Smooth muscle cell of the brain vasculature (primary cell): ENCODE measurements at places on chromosomes 12 and 14.

GRCh38 chr12:107229827-107230226 lies 136.5 kb upstream of the CRY1 start:
- DNase-seq = no peak

DNA sequence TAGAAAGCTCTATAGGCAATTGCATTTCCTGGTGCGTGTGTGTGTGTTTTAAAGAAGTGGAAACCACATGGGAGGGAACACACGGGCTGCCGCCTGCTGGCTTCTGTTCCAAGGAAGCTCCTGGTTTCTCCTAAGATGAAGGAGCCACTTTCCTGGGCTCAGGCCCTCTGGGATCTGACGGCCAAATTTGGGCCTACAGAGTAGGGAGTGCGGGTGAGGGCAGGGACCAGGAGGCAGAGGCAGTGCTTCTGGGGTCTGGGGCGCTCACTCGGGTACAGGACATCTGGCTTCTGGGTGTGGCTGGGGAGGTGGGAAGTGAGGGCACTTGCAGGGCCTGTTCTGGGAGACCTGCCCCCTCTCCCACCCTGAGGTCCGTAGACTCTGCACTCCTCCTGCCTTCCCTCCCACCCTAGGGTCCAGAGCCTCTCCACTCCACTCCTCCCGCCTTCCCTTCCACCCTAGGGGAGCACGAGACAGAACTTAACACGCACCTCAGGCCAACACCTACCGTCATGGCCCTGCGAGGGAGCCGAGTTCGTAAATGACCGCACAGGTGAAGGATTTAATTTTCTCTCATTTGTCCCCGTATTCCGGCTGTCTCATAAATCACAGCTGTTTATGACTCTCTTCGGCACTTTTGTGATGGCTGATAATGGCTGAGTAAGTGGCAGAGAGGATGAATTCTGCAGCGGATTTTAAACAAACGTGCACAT lies 127.7 kb downstream of the KIF26A start:
- no peak for DNase-seq

DNA sequence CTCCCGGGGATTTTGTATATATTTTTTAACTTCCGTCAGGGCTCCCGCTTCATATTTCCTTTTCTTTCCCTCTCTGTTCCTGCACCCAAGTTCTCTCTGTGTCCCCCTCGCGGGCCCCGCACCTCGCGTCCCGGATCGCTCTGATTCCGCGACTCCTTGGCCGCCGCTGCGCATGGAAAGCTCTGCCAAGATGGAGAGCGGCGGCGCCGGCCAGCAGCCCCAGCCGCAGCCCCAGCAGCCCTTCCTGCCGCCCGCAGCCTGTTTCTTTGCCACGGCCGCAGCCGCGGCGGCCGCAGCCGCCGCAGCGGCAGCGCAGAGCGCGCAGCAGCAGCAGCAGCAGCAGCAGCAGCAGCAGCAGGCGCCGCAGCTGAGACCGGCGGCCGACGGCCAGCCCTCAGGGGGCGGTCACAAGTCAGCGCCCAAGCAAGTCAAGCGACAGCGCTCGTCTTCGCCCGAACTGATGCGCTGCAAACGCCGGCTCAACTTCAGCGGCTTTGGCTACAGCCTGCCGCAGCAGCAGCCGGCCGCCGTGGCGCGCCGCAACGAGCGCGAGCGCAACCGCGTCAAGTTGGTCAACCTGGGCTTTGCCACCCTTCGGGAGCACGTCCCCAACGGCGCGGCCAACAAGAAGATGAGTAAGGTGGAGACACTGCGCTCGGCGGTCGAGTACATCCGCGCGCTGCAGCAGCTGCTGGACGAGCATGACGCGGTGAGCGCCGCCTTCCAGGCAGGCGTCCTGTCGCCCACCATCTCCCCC lies 777 bp downstream of the ASCL1 start:
- no peak for DNase-seq

GRCh38 chr12:53414756-53415417 lies 8.8 kb upstream of the AMHR2 start:
- DNase-seq = no peak

DNA sequence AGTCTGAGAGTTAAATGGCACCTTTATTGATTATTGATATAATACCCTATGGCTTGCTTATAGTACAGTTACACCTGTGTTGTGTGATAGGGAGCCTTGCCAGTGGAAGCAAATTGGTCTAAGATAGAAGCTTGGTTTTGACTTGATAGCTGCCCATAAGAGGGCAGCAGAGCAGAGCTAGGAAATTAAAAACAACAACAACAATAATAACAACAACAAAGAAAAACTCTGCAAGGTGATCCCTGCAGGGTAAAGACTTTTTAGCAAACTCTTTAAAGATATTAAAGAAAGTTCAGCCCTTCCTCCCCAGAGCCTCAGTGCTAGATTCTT lies 18.0 kb upstream of the RNASE10 start:
- no peak for DNase-seq

DNA sequence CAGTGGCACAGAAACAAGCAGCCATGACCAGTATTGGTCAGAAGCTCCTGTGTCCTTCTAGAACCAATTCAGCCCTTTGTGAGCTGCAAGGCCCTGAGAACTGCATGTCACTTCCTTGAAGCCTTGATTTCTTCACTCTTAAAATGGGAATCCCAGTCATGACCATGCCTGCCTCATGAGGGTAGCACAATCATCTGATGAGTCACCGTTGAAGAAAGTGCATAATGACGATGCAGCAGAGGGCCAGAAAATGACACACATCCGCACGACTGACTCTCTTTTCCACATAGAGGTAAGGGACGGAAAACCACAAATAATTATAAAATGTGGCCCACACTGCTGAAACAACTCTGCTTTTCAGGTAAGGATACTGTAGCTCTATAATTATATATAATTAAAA lies 777.4 kb downstream of the BCL11B start:
- DNase-seq = no peak

- DNase-seq = no peak
Measured at GRCh38 chr12:6277982-6278438, 32.5 kb upstream of the PLEKHG6 start.

DNA sequence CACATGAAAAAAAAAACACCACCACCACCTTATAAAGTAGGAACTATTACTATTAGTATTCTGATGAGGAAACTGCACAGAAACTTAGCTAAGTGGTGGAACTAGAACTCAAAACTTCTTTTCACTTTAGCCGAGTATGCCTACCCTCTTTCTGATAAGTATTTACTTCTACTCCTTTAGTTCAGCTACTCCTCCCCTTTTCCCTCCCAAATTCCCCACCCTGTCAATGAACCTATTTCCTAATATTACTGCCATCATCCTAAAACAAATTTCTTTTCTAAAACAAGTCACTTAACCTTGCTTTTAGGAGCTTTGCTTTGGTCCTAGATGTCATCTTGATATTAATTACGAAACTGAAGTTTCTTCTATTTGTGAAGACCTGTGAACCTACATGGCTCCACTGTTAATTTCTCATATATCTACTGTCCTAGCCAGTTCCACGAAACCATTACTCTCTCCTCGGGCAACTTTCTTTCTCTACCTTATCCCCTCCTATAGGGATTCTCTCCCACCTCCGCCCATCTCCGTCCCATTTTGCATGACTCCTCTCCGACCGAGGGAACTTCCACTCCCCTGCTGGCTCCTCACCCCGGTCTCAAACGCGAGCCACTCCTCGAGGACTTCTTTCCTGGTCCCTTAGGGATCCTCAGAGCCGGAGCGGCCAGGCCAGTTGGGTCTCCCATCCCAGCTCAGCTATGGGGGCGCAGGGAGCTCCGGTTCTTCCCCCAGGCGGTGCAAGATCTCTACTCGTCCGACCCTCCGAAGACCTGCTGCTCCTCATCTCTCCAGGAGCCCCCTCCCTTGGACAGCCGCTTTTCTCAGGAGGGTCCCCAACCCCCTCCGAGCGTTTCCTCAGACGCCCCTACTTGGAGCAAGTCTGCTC lies 1.1 kb downstream of the NUMB start:
- DNase-seq = no peak

DNA sequence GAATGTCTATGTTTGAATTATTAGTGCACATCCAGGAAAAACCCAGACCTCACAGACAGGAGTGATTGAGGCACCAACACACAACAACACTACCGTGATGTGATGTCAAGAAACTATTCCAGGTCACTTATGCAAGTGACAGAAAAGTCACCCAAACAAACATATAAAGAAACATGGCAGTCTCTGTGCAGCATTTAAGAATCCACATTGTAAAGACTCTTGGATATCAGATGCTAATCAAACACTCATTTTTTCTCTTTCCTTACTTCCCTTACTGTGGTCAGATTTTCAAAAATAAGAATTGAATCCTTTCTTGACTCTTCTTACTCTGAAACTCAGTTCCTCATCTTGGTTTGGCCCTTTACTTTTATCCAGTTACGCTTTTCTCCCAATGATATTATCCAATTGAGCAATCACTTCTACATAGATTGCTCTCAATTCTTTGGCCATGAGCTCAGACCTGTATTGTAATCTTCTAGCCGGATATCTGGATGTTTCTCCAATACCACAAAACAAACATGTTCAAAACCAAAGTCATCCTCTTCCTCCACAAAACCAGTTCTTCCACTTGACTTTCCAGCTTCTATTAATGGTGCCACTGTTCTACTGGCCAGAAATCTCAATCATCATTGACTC lies 115.4 kb downstream of the DUSP6 start:
- no peak for DNase-seq

DNA sequence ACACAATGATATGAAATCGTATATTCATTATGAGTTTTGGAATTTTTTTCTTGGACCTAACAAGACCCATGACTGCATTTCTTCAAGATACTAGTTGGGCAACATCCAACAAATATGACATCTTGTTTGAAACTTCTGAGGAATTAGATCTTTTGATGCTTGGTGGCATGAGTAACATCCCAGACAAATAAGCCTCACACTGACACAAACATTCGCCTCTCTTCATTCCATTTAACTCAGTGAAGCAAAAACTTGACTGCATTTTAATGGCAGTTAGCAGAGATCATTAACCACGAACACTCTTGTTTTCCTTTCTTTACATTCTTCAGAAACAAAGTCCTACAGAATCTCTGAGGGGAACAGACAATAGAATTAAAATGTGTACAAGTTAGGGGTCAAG lies 758.3 kb downstream of the C12orf50 start:
- no peak for DNase-seq

DNA sequence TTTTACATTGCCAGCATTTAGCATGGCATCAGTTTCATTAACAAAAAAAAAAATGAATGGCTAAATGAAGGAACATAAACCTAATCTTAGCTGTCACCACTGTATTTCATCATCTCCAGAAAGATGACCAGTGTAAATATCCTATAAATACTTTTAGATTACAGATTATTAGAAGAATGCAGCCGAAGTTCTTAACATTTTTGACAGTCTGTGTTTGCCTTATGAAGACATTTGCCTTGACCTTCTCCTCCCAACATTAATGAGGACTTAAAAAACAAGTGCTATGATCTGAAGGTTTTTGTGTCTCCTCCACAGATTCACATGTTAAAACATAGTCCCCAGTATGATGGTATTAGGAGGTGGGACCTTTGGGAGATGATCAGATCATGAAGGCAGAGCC lies 253.0 kb downstream of the SNAPC1 start:
- DNase-seq = no peak
